Activated naive CD4-positive, alpha-beta T cell (primary cell): ENCODE measurements at places on chromosomes 5 and 9.

GRCh38 chr5:67100301-67100700 lies 96.3 kb downstream of the CD180 start:
- DNase-seq: no peak

DNA sequence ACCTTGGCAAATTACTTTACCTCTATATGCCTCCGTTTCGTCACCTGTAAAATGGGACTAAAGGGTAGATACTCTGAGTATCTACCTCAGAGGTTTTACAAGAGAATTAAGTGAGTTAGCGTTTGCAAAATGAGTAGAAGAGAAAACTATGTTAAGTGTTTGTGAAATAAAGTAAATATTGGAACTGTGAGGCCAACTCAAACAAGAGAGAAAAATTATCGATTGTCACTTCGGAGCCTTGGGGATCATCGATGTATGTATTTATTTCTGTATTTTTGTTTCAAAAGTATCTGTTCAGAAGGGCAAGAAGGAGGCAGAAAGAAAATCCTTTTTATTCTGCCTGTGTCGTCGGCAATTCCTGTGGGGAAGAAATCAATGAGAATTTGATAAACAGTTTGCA lies 25.8 kb upstream of the C5orf58 start:
- DNase-seq: no peak

- no peak for DNase-seq
Observed at GRCh38 chr5:116880150-116880549, 305.5 kb upstream of the SEMA6A start.

DNA sequence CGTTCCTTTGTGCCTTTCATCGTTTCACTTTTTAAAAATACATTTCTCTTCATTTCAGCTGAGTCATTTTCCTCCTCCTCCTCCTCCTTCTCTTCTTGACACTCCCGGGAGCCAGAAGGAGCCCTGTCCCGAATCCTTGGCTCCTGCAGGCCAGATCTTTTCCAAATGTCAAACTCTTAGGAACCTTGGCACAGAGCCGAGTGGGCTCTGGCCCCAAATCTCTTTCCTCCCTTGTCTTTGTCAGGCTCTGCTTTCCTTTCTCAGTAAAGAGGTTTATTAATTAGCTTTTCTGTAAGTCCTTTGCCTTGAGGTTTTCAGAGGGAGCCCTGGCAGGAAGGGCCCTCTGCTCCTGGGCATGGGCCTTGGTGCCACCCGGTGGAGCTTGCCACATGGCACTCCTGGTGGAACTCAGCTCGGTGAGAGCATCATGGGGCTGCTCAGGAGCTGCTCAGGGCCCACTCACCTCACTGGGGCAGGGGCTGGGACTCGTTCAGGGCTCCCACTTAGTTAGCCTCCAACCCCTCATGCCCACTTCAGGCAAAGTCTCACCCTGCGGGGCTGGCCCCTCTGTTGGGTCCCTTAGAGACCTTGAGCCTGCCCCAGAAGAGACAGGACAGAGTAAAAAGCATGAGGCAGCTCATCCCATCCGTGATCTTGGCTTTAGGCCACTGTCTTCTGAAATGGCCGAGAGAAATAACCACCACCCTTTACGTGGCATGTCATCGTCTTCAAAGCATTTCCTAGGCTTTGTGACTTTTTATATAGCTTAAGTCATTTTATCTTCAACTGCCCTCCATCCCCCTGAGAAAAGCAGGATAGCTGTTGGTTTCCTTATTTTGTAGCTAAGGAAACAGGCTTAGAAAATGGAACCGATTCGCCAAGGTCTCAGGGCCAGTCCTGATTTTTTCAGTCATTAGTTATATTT lies 17.1 kb downstream of the STC2 start:
- no peak for DNase-seq
